ENCODE measurements at places on chromosomes 5 and 9.

GRCh38 chr9:133793471-133793870 lies 55.3 kb upstream of the SARDH start:
- no peak for DNase-seq

DNA sequence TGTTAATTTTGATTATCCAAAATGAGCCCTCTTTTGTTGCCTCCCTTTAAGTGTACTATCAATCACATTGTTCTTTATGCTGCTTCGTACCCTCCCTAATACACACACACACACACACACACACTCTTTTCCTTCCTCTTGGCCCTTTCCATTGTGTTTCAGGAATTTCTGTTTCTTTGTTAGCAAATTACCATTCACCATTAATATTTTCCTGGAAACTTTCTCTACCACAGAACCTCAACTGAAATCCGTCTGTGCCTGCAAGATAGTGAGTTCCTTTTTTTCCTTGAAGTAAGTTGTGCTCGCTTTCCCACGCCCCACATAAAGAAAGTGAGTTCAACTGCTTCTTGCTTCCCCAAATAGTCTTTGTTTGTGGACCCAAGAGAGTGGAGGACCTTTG lies 61.8 kb downstream of the SMIM15 start:
- no peak for DNase-seq

DNA sequence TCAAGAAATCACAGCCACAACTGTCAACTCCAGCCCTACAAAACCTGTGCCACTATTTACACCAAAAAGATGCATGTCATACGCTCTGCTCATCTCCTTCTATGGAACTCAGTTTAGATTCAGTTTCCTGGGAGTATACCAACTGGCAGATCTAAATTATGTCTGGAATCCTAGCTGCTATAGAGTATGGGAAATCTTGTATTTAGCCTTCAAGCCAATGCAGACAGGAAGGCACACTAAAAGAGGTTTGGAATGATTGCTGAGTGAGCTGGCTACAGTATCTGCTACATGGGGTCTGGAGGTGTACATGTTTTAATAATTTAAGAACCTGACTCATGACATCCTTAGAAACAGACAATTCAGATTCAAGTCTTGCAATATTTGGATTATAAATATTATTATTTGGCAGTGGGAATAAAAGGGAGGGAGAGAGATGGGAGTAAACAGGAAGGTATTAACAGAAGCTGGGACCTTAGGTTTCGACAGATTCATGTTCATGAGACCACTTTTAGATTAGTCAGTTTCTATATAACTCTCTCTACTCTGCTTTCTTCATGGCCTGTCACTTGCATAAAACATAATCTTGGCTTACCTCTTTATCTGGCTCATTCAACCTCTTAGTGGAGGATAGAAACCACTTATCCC lies 178.8 kb upstream of the HAPLN1 start:
- no peak for DNase-seq

GRCh38 chr5:96173366-96173765 lies 211.7 kb upstream of the ELL2 start:
- no peak for DNase-seq

DNA sequence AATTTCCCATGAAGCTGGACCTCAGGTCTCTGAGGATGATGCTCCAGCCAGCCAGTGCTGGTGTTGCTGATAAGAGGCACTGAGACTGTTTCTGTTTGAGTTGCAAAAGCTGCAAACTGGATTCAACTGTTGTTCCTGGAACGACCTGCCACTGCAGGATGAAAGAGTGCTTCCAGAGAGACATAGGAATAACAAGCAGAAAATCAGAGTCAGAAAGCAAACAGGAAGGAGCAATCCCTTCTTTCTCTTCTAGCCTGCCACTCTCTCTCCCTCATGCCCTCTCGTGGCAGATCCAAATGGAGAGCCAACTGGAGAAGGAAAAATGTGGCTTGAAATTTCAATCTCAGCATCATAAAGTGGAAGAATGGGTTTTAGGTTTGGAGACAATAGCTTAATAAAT lies 110.4 kb downstream of the STARD4 start:
- DNase-seq, result no peak

DNA sequence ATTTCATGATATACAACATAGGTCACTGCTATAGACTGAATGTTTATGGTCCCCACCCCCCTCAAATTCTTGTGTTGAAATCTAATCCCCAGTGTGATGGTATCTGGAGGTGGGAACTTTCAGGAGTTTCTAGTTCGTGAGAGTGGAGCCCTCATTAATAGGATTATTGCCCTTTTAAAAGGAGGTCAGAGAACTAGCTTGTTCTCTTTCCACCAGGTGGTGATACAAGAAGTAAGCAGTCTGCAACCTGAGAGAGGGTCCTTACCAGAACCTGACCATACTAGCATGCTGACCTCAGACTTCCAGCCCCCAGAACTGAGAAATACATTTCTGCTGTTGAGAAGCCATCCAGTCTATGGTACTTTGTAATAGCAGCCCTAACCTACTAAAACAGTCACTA lies 33.3 kb downstream of the TMEM161B start:
- peak; percentile 27 for DNase-seq

DNA sequence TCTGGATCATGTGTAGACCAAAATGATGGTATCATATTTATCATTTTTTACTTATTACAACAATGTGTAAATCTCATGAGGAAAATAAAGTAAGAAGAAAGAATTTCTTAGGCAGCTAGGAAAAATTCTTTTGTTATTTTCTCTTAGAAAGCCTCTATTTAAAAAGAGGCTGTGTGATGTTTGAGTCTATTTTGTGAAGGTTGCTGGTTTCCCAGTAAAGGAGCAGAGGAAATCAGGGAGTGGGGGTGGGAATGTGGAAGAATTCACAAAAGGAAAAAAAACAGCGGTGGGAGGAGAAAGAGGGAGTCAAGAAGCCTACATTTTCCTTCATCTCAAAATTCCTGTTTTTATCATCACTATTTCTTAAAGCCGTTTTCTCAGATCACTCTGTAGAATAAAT lies 20.1 kb downstream of the PTCH1 start:
- no peak for DNase-seq

DNA sequence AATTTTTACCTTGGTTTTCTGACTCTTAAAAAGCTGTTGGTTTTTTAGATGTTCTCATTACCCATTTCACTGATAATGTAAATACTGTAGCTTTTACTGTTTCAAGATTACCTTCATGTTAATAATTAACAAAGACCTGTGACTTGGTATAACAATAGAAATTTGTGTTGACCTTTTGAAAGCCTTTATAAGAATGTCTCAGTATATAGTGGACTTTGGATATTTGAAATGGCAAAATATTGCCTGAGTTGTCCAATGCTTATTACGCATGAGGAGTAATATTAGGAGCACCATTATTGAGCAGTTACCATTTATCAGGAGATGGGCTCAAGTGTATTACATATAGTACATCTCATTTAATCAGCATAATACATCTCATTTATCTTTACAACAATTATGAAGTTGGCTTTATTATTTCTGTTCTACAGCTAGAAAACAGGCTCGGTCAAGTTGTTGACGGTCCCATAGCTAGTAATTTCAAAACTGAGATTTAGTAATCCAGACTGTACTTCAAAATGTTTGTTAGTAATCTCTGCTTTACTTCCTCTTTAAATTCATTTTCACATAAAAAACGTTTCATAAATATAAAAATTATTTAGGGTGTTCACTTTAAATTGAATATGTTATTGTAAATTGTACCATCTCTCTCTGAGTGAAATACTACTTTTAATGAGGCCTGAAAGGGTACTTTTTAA lies 50.7 kb upstream of the FKTN start:
- no peak for DNase-seq

DNA sequence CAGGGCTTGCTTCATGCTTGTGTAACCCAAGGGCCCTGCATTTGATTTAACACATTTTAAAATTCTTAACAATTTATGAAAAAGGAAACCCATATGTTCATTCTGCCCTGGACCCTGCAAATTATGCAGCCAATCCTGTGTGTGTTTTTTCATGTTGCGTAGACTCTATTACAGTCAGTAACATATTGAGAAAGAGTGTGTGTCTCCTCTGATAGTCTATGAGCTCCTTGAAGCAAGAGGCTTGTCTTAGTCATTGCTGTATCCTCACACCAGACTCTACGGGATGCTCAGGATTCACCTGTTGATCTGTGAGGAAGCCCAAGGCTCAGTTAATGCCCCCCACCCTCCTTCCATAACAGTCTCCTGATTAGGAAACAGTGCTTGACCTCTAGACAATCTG lies 177.3 kb upstream of the DMAC1 start:
- DNase-seq, result no peak

All from ELF-1 (cell line).